ENCODE measurements at places on chromosomes 1 and 21.
A peak's percentile ranks its signal among the peaks of the same experiment; 100 is the strongest.

GRCh38 chr1:116724765-116725375, 29.4 kb upstream of the CD2 start:
- peak; percentile 91 for DNase-seq

- peak; percentile 66 for DNase-seq
These were observed at the start of gene S100A16 for GRCh38 chr1:153612755-153613331. Gene S100A16 (minus strand): TSS chr1:153613137. CDS start chr1:153608151, 4,986 bp downstream.

- no peak for DNase-seq
These were observed 12.4 kb downstream of the SLC30A1 start for GRCh38 chr1:211566431-211567025.

GRCh38 chr1:25766721-25767436, 33.1 kb upstream of the SELENON start:
- no peak for DNase-seq

DNA sequence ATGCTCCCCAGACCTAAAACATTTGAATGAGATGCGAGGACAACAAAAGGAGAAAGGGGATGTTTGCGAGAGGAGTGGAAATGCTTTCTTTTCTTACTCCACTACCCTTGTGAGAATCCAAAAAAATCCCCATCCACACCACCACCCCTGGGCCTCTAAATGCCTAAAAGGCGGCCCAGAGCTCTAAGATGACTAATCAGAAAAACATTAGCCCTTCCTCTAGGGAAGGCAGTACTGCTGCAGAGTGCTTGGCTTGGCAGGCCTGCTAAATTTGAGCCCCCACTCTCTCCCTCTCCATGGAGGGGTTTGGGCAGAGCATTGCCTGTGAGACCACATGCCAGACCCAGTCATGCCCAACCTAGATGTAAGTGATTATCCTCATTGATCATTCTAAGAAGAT, 347.9 kb downstream of the USH2A start:
- DNase-seq: no peak

All from hematopoietic multipotent progenitor cell treated with erythropoietin and hydrocortisone succinate and interleukin-3 and kit ligand, for 6 days (in vitro differentiated cells).